ENCODE measurements at places on chromosomes 5 and 9. TPM values are rescaled to one million over a fixed set of nuclear protein-coding genes. Genes with fewer than 3 reads are reported as not detected.

The DNAI1 gene
- total RNA-seq, result not detected

The LHX2 gene
- total RNA-seq, result not detected

The CNTRL gene
- 2.6 TPM for total RNA-seq

The OTP gene
- not detected for total RNA-seq

The DMRT3 gene
- total RNA-seq, result not detected

The PTBP3 gene
- 13.7 TPM for total RNA-seq

The EQTN gene
- total RNA-seq, result not detected

The SEMA6A gene
- 6.3 TPM for total RNA-seq

The SPARC gene
- total RNA-seq, result 435 TPM

The MARCOL gene
- total RNA-seq, result not detected

The SARDH gene
- 0.94 TPM for total RNA-seq

The ELOVL7 gene
- total RNA-seq, result 0.73 TPM

The LCN1 gene
- not detected for total RNA-seq

The KLF9 gene
- 50.9 TPM for total RNA-seq

The IGFBPL1 gene
- not detected for total RNA-seq

The NDUFS6 gene
- total RNA-seq, result 126 TPM

The RETREG1 gene
- 272 TPM for total RNA-seq

The PIP5K1B gene
- 62.8 TPM for total RNA-seq

The PFN3 gene
- total RNA-seq, result not detected

The ORM2 gene
- not detected for total RNA-seq

The PDLIM4 gene
- 5.2 TPM for total RNA-seq

The INSL6 gene
- not detected for total RNA-seq

The LAMC3 gene
- 0.03 TPM for total RNA-seq

The MLLT3 gene
- total RNA-seq, result 11.4 TPM

The GCNT4 gene
- total RNA-seq, result 0.30 TPM

The C6 gene
- 90.3 TPM for total RNA-seq

The CDH9 gene
- total RNA-seq, result not detected

The CATSPER3 gene
- 0.32 TPM for total RNA-seq

The CARTPT gene
- not detected for total RNA-seq

The NDFIP1 gene
- 50.7 TPM for total RNA-seq

The GARIN3 gene
- total RNA-seq, result not detected

The ROR2 gene
- total RNA-seq, result 0.43 TPM

The FCN2 gene
- 0.30 TPM for total RNA-seq

The ATP10B gene
- total RNA-seq, result not detected

The CDHR2 gene
- 0.19 TPM for total RNA-seq

Data from Right ventricle myocardium superior (tissue), 1 donor.